ENCODE measurements at places on chromosomes 3 and 15. TPM values are rescaled to one million over a fixed set of nuclear protein-coding genes. Genes with fewer than 3 reads are reported as not detected.

The FBXW12 gene
- not detected for total RNA-seq

The GABRR3 gene
- total RNA-seq: not detected

The ARL14 gene
- not detected for total RNA-seq

DNA sequence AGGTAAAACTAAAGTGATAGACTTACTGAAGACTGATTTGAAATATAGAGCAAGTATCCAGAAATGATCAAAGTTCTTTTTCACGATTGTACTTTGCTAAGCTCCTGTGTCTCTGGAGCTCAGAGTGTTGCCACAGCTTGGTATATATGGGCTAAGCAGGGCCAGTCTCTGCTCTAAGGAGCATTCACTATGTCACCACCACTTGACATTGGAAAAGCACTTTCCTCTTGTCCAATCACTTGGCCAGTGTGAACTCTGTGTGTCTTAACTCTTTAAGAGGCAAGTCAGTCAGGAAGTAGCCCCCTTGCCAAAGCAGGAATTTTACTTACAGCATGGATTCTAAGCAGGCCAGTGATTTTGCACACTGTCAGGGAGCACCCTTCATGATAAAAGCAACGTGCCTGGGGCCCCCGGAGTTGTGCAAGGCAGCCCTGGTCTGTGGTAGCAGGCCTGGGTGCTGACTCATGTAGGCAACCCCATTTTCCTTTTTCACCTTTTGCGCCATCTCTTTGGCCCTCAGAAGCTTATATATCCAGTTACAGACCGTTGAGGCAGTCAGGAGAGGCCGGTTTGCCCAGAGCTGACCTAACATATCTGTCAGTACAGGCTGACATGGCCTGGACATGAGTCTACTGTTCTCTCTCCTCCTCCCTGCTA is 73.0 kb downstream of the HCN4 start:
- no peak for DNase-seq

DNA sequence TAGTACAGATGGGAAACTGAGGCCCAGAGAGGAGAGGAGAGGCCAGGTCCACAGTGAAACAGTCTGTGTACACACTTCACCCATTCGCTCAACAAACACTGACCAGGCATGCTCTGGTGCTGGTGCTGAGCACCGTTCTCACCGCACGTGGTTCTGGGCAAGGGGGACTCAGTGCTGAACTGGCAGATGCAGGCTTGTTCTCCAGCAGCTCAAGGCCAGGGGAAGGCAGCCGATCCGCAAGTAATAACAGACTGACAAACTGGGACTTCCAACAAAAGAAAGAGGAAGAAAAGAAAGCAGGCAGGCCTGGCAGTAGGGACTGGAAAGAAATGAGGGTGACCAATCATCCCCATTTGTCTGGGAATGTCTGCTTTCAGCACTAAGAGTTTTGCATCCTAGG is 25.6 kb upstream of the LINGO1 start:
- DNase-seq: no peak

The CNTN6 gene
- not detected for total RNA-seq

DNA sequence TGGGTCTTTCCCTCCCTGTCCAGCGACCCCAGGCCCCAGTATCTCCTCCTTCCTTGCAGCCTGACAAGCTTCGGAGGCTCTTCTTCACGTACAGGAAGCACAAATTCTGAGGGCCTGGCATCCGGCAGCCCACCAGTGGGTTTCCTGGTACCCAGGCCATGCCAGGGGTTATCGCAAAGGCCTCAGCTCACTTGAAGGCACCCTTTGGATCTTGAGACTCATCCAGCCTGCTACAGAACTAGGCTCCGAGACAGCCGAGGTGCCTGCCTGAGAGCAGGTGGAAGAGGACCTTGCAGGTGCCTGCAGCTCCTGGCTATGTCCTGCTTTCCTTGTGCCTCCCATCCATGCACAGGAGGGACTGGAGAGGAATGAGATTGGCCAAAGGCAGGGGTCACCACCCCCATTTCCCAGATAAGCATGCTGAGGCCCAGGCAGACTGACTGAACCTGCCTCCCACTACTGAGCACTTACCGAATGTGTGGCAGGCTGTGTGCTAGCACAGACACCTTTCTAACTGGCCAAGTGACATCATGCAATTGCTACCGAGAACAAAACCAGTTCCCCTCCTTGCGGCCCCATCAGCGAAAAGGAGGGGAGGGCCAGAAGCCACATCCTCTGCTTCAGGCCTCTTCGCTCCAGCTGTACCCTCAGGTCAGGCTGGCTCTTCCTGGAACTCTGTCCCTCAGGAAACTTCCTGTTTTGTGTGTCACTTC is 11.2 kb downstream of the SH2D7 start:
- peak; percentile 58 for DNase-seq

The CMTM7 gene
- total RNA-seq: 7.2 TPM

The UBAP1L gene
- 5.5 TPM for total RNA-seq

GRCh38 chr3:152266221-152266995 is 2.3 kb upstream of the MBNL1 start:
- peak; percentile 96 for DNase-seq

GRCh38 chr3:140436421-140436820 is 241.4 kb upstream of the TRIM42 start:
- no peak for DNase-seq

DNA sequence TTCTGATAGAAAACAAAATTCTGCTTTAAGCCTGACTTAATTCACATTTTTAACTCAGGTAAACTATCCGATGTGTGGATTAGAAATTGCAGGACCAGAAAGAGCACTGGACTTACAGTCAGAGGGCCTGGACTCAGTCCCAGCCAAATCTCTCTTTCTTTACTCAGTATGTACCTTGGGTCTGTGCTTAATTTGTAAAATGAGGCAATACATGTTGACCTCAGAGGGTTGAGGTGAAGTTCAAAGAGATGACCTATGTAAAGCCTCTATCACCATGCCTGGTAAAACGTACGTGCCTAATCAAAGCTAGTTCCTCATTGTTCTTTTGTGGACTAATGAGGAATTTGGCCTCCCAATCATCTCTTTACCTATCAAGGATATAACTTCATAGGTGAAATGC is 1.9 kb upstream of the BCL2A1 start:
- no peak for DNase-seq

The SEMA3B gene
- total RNA-seq: 54.6 TPM

GRCh38 chr3:169781209-169781855 is 8.1 kb downstream of the MYNN start:
- DNase-seq: no peak

The RTP1 gene
- not detected for total RNA-seq

DNA sequence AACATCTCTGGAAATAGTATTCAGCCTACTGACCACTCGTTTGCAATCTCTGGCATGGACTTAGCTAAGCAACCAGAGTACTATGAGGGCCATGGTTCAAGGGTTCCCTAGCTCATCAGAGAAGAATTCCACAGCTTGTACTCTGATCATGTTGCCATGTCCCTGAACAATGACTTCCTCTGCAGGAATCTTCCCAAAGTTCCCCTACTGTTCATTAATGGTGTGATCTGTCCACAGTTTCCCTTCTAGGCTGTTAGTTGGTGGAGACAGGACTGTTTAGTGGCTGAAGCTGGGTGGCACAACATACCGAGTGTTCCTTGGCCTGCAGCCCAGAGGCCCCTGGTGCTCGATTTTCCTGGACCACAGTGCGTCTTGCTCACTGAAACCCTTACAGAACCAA is 44.4 kb upstream of the GALNT15 start:
- DNase-seq: no peak

The SERINC4 gene
- not detected for total RNA-seq

DNA sequence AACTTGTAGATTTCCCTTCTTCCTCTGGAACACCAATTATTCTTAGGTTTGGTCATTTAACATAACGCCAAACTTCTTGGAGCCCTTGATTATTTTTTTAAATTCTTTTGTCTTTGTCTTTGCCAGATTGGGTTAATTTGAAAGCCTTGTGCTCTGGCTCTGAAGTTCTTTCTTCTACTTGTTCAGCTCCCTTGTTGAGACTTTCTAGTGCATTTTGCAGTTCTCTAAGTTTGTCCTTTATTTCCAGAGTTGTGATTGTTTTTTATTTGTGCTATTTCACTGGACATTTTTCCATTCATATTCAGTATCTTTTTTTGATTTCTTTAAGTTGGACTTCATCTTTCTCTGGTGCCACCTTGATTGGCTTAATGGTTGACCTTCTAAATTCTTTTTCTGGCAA is 55.5 kb downstream of the TM2D3 start:
- no peak for DNase-seq

GRCh38 chr15:93476491-93477177 is 387.6 kb upstream of the RGMA start:
- no peak for DNase-seq

DNA sequence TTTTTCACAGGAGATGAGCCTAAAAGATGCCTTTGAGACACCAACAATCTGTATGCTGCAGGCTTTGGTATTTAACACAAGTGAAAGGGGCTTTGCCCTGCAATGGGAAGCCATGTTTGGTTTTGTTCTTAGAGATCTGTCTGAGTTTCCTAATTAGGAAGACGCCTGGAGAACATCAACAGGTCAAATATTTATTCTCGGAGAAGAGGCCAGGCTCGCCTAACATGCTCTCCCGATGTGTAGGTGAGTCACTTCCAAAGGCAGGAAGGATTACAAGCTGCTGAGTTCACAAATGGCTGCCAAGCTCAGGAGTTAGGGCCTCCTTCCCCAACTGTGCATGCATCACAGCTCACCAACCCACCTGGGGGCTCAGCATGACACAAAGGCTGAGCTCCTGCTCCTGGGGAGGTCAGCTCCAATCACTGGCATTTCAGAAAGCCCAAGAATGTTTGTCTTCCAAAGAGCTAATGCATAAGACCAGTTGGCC is 119.5 kb upstream of the PRICKLE2 start:
- peak; percentile 84 for DNase-seq

The SQOR gene
- total RNA-seq: 68.4 TPM

The C3orf70 gene
- total RNA-seq: 39.9 TPM

- no peak for DNase-seq
These were observed 20.5 kb downstream of the RBP2 start for GRCh38 chr3:139455855-139456254.

- DNase-seq: peak; percentile 63
These were observed 105.7 kb downstream of the LRRK1 start for GRCh38 chr15:101024706-101025500.

All from sigmoid colon (tissue), 7 donors.